Activated CD4-positive, alpha-beta T cell treated with anti-CD3 and anti-CD28 coated beads, Interleukin-2, amount 50 U/mL, for 24 hours (primary cell): ENCODE measurements at places on chromosomes 6 and 20.

GRCh38 chr6:153172815-153173214 is 41.7 kb upstream of the RGS17 start:
- no peak for DNase-seq

DNA sequence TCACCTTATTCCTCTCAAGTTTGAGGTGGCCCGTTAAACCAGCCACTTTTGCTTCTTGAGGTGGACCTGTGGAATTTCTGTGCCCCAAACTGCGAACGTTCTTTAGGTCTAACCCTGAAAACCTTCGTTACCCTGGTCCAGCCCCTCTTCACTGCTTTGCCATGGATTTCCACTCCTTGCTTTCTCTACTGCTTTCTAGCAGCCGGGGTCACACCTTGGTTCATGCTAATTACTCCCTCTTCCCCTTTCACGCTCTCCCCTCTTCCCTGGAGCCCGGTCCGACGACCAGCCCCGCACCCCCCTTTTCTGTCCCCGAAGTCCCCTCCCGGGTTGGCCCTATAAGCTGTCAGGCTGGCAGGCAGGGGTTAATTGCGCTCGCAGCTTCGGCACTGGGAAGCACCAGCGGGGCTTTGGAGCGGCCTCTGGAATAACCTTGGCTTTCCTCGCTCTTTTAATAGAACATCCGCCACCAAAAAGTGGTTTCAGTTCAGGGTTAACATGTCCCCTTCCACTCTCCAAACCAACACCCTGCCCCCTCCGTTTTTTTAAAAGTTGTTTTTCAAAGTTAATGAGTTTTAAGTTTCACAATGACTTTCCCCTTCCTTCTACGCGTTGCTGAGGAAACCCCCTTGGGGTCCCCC is 1.4 kb upstream of the HIVEP1 start:
- no peak for DNase-seq

DNA sequence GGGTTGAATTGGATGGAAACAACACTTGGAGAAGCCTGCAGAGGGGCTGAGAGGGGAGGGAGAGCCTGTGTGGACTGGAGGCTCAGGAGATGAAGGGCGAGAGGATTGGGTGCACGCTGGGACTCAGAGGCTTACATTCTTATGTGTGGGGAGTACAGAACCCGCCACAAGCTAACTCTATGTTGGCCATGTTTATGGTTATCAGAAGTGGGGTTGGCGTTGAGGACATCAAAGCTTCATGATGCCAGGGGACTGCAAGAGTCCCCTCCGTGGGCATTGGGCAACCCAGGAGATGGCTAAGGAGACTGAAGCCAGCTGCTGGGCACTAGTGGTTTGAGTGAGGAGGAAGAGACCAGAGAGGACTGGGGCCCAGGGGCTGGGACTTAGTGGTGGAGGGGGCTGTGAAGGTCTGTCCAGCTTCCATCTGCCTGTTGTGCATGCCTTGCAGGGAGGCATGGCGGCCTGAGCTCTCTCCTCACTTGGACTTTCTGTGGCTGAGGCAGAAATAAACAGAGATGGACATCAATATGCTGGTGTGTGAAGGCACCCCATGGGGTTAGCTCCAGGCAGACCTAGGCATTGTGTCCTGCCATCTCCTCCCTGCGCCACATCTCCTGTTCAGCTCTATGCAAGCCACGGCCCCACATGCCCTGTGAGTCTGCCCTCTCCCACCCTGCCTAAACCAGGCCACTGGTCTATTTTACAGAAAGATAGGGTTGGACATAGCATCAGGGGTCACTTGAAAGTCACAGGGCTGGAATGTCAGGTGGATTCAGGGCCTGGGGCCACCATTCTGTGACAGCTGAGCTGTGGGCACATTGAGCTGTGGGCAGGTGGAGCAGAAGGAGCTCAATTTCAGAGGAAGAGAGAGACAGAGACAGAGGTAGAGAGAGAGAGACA is 61.6 kb downstream of the PHACTR3 start:
- no peak for DNase-seq

- DNase-seq: no peak
Observed at GRCh38 chr6:56664029-56664428, 21.3 kb upstream of the DST start.

- no peak for DNase-seq
Observed at GRCh38 chr20:39627765-39628164, 665.6 kb downstream of the DHX35 start.

DNA sequence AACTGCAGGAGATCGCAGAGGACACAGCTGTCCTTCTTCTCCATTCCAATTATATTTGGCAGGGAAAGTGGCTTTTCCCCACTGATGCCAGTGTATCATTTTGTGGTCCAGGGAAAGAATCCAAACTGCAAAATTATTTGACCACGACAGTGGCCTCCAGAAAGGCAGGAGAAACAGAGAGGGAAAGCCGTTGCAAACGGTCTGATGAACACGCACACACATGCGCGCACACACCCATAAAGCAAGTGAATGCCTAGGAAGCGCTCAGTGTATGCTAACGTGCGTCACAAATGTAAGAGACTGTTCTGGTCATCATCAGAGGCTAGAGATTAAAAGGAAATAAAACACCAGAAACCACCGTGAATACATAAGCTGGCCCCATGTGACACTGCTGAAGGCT is 54.0 kb downstream of the NPEPL1 start:
- no peak for DNase-seq

DNA sequence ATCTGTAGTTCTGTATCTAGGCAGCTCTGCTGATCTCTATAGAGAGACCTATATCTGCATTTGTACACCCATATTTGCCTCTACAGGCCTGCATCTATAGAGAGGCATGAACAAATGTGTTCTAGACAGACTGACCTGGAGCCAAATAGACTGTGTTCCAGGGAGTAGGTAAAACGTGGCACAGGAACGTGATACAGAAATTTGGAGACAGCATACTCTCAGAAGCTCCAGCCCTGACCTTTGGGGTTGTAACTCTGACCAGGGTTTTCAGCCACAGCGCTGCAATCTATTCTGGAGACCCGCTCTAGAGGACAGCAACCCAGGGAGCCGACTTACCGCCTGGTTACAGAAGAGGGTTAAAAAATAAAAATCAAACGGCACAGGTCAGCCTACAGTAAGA is 983 bp downstream of the RBBP9 start:
- no peak for DNase-seq

GRCh38 chr6:23775127-23775526 is 350.9 kb upstream of the NRSN1 start:
- DNase-seq: no peak

DNA sequence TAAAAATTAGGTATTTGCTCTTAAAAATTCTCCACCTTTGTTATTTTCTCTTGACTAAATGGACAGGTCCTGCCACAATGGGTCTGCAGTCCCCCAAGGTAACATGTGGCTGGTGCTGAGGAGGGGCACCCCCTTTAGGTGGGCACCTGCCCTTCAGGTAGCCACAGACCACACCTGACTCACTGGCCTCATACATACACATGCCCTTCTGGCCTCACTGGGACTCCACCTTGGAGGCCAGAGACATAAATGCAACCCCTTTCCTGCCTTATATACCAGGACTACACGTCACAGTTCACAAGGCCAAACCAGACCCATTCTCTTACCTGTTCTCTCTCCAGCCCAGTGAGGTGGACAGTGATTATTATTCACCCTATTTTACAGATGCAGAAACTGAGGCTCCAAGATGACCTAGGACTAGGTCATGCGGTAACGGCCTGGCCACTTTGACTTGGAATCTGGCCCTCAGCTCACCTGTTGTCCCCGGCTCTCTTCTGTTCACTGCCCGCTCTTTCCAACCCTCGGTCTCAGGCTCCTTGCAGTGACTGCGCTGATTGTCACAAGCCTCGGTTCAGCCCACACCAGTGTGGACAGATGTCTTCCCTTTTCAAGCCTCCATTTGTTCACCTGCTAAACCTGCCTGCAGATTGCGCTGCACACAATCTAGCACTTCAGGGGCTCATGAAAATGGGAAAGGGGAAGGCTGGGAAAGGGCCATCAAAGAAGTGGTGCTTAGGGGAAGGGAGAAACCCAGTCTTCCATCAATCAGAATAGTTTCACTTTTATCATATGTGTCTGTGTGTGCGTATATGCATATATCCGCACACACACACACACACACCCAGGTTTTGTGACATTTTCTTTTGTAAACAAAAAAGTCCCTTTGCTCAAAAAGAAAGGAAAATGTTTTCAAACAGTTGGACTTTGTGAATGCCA is 121.7 kb downstream of the BCAS1 start:
- no peak for DNase-seq

GRCh38 chr6:114042267-114043016 is 71.5 kb upstream of the HDAC2 start:
- DNase-seq: no peak

DNA sequence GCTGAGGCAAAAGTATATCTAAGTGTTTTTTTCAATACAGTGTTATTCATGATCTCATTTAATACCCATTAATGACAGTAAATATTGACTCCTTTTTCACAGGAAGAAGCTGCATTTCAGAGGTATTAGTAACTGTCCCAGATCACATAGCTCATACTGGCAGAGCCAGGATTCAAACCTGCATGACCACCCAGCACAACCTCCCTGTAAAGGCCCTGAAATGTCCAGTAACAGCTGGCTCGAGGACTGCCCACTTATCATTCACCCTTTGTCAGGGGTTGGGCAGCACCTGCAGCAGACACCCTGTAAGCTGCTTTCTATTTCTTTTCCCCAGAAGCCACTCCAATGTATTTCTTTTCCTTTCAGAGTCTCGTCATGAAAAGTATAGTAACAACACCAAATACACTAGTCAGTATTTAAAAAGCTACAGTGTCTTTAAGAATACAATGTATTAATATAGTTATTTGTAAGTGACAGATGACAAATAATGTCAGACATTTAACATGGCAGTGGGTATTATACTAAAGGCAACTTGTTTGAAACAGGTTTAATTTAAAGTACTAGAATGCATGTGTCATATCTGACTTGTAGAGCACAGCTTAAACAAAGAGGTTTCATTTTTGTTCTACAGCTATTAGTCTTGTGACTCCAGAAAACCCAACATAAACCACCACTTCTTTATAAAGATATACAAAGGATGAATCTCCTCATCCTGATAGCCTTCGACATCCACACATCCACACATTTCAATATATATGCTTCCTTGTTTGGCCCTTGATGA is 841.6 kb upstream of the GJE1 start:
- no peak for DNase-seq

GRCh38 chr6:120056085-120056484 is 706.5 kb upstream of the MAN1A1 start:
- DNase-seq: no peak

- no peak for DNase-seq
Observed at GRCh38 chr6:97885325-97885724, 602.3 kb upstream of the MMS22L start.

DNA sequence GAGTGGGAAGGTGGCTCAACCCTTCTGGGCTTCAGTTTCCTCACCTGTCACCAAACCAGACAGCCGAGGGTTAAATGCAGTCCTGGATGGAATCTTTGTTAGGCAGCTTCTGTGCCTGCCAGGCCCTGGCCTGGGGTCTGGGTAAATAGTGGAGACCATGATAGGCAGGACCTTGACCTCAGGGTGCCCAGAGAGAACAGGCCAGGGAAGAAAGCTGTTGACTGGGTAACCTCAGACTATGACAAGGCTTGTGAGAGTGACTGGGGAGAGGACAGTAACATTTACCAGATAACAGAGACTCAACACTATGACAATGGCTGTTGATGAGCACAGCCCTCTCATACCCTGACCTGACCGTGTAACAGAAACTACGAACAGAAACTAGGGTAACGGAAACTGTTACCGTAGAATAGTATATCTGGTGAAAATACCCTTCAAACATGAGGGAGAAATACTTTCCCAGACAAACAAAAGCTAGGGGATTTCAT is 218.3 kb downstream of the PREX1 start:
- DNase-seq: no peak
